ENCODE measurements at places on chromosomes 5 and 9.

DNA sequence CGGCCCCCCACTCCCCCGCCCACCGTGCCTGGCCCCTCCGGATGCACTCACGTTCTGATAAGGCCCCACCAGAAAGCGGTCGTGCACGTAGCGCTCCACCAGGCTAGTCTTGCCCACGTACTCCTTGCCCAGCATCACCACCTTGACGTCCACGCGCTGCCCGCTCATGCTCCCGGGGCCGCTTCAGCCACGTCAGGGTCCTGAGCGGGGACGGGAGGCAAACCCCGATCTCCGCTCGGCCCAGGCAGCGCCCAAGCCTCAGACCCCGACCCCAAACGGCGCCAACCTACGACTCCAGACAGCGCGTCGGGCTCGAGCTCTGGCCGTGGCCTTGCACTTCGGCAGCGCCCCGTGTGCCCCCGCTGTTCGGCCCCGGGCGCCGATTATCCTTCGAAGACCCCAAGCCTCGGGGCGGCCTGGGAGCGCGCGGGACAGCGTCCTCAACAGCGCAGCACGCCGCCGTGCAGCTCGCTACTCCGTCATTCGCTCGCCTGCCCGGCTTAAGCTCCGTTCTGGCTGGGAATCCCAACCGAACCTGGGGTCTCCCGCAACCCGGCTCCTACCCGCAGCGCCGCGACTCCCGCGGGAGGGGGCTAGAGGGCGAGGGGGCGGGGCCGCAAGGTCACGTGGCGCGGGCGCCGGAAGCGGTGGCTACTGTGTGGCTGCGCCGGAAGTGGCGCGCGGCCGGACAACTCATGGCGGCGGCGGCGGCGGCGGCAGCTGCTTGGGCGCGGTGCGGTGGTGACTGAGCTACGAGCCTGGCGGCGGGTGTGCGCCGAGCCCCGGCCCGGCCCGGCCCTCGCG, at the start of the genes PRELID1 and RAB24:
Gene PRELID1 (plus strand): TSS at position 679 of the 804 bp plus-strand sequence. CDS start 187 bp downstream, outside the sequence.
Gene RAB24 (minus strand): TSS at position 599 of the 804 bp plus-strand sequence. CDS start 431 bp downstream, at position 168.
- DNase-seq = peak; percentile 67

DNA sequence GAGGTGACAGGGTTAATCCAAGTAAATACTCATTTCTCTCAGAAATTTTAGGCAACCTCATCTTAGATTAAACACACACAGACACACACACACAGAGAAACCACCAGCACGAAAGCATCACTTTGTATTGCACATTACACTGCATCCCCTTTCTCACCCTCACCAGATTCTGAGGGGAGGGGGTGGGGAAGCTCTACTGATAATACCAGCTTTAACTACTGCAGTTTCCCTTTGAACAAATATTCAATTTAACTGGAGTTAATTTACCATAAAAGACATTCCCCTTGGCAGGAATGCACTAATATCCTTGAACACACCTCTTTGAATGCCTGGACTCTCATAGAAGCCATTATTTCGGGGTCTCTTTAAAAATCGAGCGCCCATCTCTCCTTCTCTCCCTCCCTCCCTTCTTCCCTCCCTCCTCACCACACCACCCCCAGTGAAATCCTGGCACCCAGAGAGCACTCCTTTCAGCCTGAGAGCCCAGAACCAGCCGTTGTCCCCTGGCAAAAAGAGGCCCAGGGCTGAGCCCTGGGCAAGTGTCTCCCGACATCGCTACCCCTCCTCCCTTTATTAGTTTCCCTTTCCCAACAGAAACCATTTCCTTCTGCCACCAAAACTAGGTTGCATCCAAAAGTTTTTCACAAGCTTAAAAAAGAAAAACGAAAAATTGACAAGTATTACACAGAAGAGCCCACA, 2.8 kb upstream of the NFIB start:
- DNase-seq = no peak

DNA sequence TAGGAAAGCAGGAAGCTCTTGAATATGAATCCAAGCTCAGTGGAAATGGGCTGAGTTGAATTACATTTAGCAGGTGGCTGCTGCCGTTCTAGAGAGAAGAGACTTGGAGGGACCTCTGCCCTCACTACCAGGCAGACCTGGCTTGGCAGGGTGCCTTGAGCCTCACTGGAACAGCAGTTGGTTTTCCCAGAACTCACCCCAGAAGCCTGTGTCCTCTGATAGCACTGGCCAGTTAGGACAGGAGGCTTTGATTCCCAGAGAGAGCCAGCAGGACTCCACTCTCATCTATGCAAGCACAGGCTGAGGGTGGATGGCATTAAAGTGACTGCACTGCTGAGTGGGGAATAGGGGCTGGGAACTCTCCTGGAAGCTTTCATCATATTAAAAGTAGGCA, 54.8 kb downstream of the PWWP2A start:
- DNase-seq = no peak

DNA sequence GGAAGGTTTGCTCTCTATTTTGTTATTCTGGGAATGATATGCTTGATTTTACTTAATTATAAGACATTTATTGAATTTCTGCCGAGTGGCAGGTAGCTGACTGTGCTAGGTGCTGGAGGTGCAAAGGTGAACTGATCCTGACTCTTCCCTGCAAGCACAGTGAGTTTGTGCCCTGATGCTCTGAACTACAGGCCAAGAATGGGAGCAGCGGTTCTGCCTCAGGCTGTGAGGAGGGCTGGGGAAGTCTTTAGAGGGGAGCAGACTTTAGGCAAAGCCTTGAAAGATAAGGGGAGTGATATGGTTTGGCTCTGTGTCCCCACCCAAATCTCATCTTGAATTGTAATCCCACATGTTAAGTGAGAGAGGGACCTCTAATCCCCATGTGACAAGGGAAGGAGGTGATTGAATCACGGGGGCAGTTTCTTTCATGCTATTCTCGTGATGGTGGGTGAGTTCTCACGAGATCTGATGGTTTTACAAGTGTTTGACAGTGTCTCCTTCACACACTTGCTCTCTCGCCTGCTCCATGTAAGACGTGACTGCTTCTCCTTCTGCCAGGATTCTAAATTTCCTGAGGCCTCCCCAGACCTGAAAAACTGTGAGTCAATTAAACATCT, 73.1 kb downstream of the NDFIP1 start:
- no peak for DNase-seq

- DNase-seq = no peak
Observed at GRCh38 chr5:6783787-6784186, 70.6 kb downstream of the TENT4A start.

DNA sequence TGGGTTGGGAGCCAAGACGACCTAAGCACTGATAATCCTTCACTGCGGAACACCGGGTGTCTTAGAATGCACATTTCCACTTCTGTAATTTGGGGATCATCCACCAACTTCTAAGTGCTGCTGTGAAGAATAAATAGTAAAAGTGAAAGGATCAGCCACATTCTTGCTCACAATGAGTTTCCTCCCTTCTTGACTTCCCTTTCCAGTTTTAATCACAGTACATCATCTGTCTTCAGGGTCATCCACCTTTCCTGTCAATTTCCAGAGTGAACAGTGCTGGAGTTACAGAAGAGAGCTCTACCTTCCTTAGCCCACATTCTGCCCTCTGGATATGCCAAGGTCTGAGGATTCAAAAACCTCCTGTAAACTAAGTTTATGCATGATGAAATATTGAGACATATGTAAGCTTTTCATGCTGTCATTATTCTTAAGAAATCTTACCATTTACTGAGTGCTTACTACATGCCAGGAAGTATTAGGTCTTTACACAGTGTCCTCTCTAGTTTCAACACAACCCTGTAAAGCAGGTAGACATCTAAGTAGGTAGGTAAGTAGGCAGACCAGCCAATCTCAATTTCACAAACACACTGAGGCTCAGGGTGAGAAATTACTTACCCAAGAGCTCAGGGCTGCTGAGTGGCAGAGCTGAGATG, 105.2 kb downstream of the CDK5RAP2 start:
- no peak for DNase-seq

DNA sequence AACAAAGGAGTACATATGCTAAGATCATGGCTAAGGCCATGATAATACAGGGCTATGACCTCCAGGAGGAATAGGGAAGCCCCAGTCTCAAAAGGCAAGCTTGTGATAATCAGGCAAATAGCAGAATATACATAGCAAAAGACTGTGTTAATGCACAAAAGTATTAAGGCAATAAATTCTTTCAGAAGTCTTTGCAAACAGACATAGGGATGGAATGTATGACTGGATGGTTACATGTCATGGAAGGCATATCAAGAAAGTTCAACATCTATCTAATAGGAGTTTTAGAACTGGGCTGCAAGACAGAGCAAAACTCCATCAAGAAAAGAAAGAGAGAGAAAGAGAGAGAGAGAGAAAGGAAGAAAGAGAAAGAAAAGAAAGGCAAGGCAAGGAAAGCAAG, 264.5 kb upstream of the CDH6 start:
- no peak for DNase-seq

DNA sequence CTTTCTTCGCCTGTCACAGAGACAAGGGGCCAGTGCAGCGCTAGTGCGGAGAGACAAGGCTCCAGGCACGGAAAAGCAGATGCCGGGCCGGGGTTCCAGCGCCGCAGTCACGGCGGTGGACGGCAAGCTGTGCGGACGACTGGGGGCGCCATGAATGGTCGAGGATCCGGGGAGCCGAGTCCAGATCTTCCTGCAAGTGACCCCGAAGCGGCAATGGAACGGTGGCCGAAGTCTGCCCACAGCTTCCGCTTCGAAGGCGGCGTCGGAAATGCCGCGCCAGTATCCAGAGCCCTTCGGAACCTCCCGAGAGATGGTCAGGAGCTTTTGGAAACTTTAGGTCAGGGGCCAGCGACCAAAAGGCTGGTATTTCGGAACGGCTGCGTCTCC, 601 bp upstream of the FAF2 start:
- DNase-seq = no peak

Measured in WERI-Rb-1 (cell line).